Tibial nerve (tissue), 4 donors: ENCODE measurements at places on chromosomes 13 and 19. TPM values are rescaled to one million over a fixed set of nuclear protein-coding genes. Genes with fewer than 3 reads are reported as not detected.

TMEM238 gene
- 0.66 TPM for total RNA-seq

GJB2 gene
- 2.0 TPM for total RNA-seq

NPHS1 gene
- total RNA-seq = not detected

HRC gene
- 4.3 TPM for total RNA-seq

ZNF235 gene
- 9.8 TPM for total RNA-seq

CD22 gene
- 22.8 TPM for total RNA-seq

ZNF578 gene
- total RNA-seq = 2.9 TPM

THSD8 gene
- 4.8 TPM for total RNA-seq

PSG5 gene
- total RNA-seq = not detected
